ENCODE measurements at places on chromosomes 5 and 9.

DNA sequence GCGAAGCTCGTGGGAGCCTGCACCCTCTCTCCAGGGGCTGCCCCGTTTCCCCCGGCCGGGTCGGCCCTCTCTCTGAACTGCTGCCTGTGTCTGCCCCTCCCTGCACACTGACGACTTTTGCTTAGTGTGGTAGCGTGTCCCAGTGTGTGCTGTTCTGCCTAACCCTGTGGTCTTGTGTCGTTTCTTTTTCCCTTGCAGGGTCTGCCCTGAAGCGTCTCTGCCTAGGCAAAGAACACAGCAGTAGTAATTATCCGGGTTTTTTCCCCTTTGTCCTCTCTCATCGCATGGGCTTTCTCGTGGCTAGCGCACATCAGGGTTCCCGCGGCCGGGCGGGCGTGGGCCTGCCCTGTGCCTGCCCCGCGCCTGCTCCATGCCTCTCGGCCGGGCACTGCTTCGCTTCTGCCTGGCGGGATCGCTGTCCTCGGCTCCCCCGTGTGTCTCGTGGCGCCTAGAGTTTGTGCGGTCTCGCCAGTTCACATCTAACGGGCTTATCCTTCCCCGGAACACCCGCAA, 122.7 kb downstream of the WNK2 start:
- no peak for DNase-seq

- DNase-seq: peak; percentile 37
These were observed 17.7 kb downstream of the IL31RA start for GRCh38 chr5:55868846-55869245.

- DNase-seq: no peak
These were observed 95.1 kb upstream of the OTULINL start for GRCh38 chr5:14486486-14486885.

DNA sequence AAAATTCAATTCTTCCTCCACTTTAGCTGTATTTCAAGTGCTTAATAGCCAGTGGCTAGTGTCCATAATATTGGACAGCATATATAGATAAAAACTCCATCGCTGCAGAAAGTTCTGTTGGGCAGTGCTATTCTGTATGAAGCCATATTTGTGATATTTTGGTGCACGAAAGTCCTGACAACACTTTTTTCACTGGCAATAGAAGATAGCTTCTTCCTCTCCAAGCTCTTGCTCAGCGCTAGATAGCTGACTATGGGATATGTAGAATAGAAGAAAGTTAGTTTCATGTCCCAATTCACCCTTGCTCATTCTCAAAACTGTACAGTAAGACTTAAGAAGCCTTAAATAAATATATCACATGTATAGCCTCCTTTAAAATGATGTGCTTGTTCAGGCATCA, 269.9 kb downstream of the TLR4 start:
- DNase-seq: no peak

DNA sequence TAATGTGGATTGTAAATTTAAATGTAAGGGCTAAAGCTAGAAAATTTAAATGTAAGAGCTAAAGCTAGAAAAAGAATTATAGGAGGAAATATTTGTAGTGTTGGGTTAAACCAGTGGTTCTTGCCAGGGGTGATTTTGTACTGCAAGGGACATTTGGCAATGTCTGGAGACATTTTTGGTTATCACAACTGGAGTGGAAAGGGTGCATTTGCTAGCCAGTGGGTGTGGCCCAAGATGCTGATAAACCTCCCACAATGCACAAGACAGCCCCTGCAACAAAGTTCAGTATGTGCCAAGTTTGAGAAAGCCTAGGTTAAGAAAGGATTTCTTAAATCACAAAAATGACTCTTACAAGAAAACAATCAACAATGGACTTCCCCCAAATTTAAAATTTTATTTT, 31.6 kb upstream of the ELL2 start:
- no peak for DNase-seq

GRCh38 chr5:139482050-139482889, at the start of gene STING1:
STING1 (minus strand) TSS chr5:139482758; CDS start chr5:139481704, 1,054 bp downstream.
- DNase-seq: peak; percentile 59

GRCh38 chr5:148774313-148774712, 52.1 kb upstream of the ADRB2 start:
- DNase-seq: no peak

All from activated naive CD4-positive, alpha-beta T cell treated with Interleukin-2 at 50 U/mL for 16 hours (primary cell).